Activated naive CD4-positive, alpha-beta T cell treated with anti-CD3 and anti-CD28 coated beads, Interleukin-2, amount 50 U/mL, for 72 hours (primary cell): ENCODE measurements at places on chromosomes 6 and 20. TPM values are rescaled to one million over a fixed set of nuclear protein-coding genes. Genes with fewer than 3 reads are reported as not detected.

FAM83D gene
- 14.5 TPM for total RNA-seq

PABPC1L gene
- 63.6 TPM for total RNA-seq

PHACTR1 gene
- total RNA-seq: 0.05 TPM

ADRM1 gene
- 92.6 TPM for total RNA-seq

ERVFRD-1 gene
- total RNA-seq: not detected

RUNX2 gene
- total RNA-seq: 9.5 TPM

TINAG gene
- total RNA-seq: not detected
